ENCODE measurements at places on chromosomes 6 and 20. TPM values are rescaled to one million over a fixed set of nuclear protein-coding genes. Genes with fewer than 3 reads are reported as not detected.

- peaks cover 5% of the 10 kb centered on the region for H3K4me1 ChIP-seq
- H3K27ac ChIP-seq, result no peak overlapping the region
- no peak for DNase-seq
- no peak overlapping the region for H3K4me3 ChIP-seq
These were observed 96.0 kb upstream of the MAP3K4 start for GRCh38 chr6:160895562-160895961.

Gene POU5F1
- total RNA-seq, result 17.2 TPM

- no peak for DNase-seq
- H3K27ac ChIP-seq, result no peak overlapping the region
- H3K27me3 ChIP-seq, result no peaks in the 10 kb centered on the region
These were observed 73.1 kb downstream of the AGPAT4 start for GRCh38 chr6:161200610-161201370.

GRCh38 chr6:132166526-132167051, 215.4 kb upstream of the CCN2 start:
- no peaks in the 10 kb centered on the region for H3K27me3 ChIP-seq
- no peak overlapping the region for H3K27ac ChIP-seq
- DNase-seq, result no peak
- H3K36me3 ChIP-seq, result no peaks in the 10 kb centered on the region

Gene PGBD1
- total RNA-seq, result 13.6 TPM

Gene DHX16
- total RNA-seq, result 17.6 TPM

Gene FAM209B
- not detected for total RNA-seq

DNA sequence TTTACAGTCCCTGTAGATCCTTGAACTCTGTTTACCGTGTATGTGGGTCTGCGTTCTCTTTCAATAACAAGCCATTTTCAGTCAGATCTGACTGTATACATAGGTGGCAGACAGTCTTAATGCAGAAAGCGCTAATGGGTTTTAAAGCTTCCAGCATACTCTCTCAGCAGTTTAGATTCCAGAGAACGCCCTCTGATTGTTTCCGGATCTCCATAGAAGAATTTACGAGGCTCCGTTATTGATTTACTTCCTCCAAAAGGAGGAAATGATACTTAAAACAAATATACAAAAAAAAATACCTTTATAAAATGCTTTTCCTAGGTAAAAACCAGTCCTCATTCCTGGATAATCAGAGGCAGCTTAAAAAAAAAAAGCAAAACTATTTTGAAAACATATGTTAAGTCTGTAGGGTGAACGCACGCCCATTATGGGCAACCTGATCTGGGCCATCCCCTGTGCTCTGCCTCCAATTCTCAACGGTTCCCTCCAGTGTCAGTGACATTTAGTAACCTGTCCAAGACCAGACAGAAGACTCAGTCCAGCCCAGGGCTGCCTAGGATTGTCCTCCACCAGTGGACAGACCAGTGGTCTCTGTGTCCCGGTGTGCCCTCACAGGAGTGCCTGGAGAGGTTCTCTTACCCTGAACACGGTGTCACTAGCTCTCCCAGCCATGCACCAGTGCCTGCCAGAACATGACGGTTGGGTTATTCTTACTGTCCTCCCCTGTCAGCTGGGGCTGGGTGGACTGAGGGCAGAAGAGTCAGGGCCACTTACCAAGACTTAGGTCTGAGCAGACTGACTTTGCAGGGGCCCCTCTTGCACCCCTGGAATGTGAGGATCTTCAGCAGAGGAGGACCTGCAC, 217.3 kb downstream of the ARID1B start:
- H3K27me3 ChIP-seq, result no peaks in the 10 kb centered on the region
- H3K4me1 ChIP-seq, result peaks cover 11% of the 10 kb centered on the region
- H3K36me3 ChIP-seq, result no peaks in the 10 kb centered on the region
- H3K27ac ChIP-seq, result no peak overlapping the region
- DNase-seq, result no peak

- no peak for DNase-seq
- no peaks in the 10 kb centered on the region for H3K4me1 ChIP-seq
- no peaks in the 10 kb centered on the region for H3K36me3 ChIP-seq
- no peaks in the 10 kb centered on the region for H3K27me3 ChIP-seq
- no peak overlapping the region for H3K27ac ChIP-seq
- no peak overlapping the region for H3K4me3 ChIP-seq
These were observed 946.8 kb downstream of the GRIK2 start for GRCh38 chr6:102340311-102340710.

DNA sequence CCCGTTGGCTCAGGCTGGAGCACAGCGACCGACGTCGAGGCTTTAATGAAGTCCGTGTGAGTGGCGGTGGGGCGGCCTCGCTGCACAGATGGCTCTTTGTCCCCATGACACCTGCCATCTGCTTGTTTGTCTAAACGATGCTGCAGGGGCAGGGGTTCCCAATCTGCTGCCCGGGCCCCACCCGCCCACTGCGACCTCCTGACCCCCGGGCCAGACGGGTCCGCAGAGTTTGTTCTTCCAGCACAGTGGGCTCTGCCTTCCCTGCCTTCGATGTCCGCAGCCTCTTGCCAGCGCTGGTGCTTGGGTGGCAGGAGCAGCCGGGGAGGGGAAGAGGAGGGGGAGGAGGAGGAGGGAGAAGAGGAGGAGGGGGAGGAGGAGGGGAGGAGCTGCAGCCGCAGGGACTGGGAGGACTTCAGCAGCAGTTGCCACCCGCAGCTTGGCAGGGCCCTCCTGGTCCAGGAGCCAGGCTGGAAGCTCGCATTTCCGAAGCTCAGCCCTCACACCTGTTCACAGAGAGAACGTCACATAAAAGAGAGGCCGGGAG, 210.0 kb downstream of the DLL1 start:
- H3K4me1 ChIP-seq, result peaks cover 24% of the 10 kb centered on the region
- peak; percentile 84 for DNase-seq
- H3K27me3 ChIP-seq, result no peaks in the 10 kb centered on the region
- no peak overlapping the region for H3K4me3 ChIP-seq

GRCh38 chr20:4780245-4780644, 58.5 kb downstream of the PRND start:
- H3K4me3 ChIP-seq, result no peak overlapping the region
- H3K4me1 ChIP-seq, result no peaks in the 10 kb centered on the region
- no peaks in the 10 kb centered on the region for H3K27me3 ChIP-seq
- no peak for DNase-seq
- no peak overlapping the region for H3K27ac ChIP-seq

DNA sequence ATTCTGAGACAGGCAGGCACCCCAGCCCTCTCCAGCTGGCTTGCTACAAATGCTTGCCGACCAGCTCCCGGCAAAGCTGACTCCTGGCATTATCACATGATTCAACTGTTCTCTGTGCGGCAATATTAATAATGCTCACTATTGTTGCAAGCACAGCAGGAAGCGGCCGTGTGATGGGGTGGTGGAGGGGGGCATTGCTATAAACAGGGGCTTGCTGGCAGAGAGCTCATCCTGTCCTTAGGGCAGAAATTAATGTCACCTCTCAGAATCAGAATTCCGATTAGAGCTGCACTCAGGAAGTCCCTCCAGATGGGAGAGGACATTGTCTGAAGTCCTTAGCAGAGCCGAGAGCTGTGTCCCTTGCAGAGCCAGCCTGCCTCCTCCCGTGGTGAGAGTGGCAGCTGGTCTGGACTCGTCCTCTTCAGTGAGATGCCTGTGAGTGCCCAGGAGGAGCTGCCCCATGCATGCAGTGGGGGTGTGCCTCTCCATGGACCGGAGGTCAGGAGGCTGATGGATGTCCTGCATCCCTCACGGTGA, 162.5 kb downstream of the CDH4 start:
- H3K27me3 ChIP-seq, result no peaks in the 10 kb centered on the region
- DNase-seq, result no peak
- no peaks in the 10 kb centered on the region for H3K36me3 ChIP-seq

Gene HLA-DPA1
- total RNA-seq, result 1.5 TPM

DNA sequence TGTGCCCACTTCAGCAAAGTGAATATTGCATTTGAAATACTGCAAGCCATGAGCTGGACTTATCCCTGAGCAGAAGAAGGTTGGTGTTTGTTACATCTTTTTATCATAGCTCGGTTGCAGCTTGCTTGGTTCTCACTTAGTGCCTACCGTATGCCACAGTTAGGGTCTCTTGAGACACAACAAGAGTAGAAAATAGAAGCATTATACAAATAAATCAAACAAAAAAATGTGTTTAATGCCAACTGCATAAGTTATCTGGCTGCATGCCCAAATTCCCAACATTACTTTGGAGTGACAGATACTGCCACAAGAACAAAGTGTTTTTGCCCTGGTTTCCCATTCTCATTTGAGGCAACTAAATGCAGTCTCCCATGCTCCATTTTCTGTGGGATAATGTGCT, 53.9 kb upstream of the LAMP5 start:
- H3K4me3 ChIP-seq, result no peak overlapping the region
- no peak for DNase-seq
- no peaks in the 10 kb centered on the region for H3K27me3 ChIP-seq
- no peak overlapping the region for H3K27ac ChIP-seq
- H3K4me1 ChIP-seq, result no peaks in the 10 kb centered on the region
- H3K36me3 ChIP-seq, result no peaks in the 10 kb centered on the region

GRCh38 chr20:41004531-41005360, 23.9 kb upstream of the TOP1 start:
- no peak for DNase-seq
- no peak overlapping the region for H3K27ac ChIP-seq
- H3K4me1 ChIP-seq, result no peaks in the 10 kb centered on the region
- H3K36me3 ChIP-seq, result no peaks in the 10 kb centered on the region

DNA sequence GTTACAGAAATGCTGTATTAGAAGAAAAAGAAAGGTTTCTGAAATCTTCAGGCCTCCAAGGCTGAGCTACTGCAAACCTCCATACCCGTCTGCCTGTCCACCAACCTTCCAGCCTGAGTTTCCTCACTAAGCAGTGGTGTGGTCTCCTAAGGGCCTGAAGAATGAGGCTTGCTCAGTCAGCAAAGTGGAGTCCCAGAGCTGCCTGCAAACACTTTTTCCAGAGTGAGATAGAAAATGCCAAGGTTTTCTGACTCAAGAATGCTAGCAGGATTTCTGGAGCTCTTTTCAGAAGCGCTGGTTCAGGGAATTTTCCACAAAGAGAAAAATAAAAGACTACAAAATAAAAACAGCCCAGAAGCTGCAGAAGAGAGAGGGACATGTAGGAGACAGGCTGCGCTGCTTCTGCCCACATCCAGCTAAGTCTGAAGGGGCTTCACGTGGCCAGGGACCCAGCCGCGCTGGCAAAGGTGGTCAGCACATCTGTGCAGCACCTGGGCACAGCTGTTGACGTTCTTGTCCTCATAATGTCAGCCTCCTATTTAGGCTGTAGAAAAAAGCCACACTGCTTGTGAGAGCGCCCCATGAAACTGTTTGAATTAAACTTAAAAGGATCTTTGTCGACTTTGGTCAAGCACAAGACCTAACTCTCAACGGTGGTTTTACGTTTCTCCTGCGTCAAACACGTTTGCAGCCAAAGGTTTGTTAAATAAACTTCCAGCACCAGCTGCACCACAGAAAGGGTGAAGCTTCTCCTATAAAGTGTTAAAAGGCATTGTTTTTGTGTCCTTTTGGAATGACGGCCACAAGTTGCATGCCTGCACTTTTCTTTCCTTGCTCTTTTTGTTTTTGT, 209.0 kb downstream of the THBS2 start:
- DNase-seq, result no peak
- no peak overlapping the region for H3K27ac ChIP-seq
- H3K4me1 ChIP-seq, result no peaks in the 10 kb centered on the region
- H3K4me3 ChIP-seq, result no peak overlapping the region
- H3K27me3 ChIP-seq, result no peaks in the 10 kb centered on the region
- no peaks in the 10 kb centered on the region for H3K36me3 ChIP-seq

- no peak overlapping the region for H3K4me3 ChIP-seq
- DNase-seq, result peak; percentile 19
- H3K27me3 ChIP-seq, result no peaks in the 10 kb centered on the region
- peaks cover 5% of the 10 kb centered on the region for H3K4me1 ChIP-seq
- no peaks in the 10 kb centered on the region for H3K36me3 ChIP-seq
- H3K27ac ChIP-seq, result no peak overlapping the region
These were observed 37.4 kb upstream of the SLC9A8 start for GRCh38 chr20:49775229-49775693.

DNA sequence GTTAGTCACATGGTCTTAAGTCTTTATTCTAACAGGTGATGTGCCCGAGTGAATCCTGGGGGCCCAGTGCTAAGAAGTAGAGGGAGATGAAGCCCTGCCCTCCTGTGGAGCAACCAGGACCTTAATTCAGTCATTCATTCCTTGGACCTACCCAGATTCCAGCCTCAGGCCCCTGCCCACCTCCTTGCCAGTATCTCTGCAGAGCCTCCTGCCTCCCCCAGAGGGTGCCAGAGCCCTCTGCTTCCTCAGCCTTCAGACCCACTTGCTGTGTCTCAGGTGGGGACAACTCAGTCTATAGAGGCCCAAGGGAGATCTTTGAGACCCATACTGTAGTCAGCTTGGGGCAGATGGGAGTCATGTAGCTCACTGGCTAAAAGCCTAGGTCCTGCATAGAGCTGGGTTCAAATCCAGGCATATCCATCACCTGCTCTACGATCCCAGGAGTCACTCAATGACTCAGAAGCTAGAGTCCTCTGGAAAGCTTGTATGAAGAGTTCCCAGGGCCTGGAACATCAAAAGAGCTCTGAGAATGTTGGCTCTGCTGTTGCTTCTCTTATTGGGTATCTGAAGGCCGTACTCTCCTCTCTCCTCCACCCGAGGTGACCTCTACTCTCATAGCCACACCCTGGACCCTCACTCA, 3.9 kb upstream of the SIGLEC1 start:
- peak; percentile 76 for DNase-seq
- H3K4me1 ChIP-seq, result no peaks in the 10 kb centered on the region
- no peak overlapping the region for H3K27ac ChIP-seq
- H3K27me3 ChIP-seq, result no peaks in the 10 kb centered on the region
- H3K36me3 ChIP-seq, result no peaks in the 10 kb centered on the region
- H3K4me3 ChIP-seq, result no peak overlapping the region

GRCh38 chr6:157982102-157982562, 469 bp downstream of the SYNJ2 start:
- H3K36me3 ChIP-seq, result no peaks in the 10 kb centered on the region
- no peak overlapping the region for H3K27ac ChIP-seq
- peak; percentile 74 for DNase-seq

DNA sequence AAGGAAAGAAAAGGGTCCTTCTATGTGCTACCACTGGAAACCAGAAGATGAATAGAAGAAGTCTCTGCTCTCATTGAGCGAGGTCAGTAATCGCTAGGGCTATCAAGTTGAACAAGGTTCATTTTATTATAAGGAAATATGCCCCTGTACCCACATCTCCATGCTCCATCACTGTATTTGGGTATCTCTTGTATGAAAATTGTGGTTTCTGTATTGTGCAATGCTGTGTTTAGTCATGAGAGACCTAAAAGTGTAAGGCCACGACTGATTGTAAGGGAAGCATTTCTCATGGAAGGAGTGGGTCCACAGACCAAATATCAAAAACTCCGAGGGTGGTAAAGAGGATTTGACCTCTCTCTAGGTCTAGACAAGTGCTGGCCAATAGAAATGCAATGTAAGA, 3.6 kb upstream of the HS3ST5 start:
- H3K4me1 ChIP-seq, result peaks cover 7% of the 10 kb centered on the region
- H3K27ac ChIP-seq, result no peak overlapping the region
- H3K27me3 ChIP-seq, result peaks cover 4% of the 10 kb centered on the region
- no peak overlapping the region for H3K4me3 ChIP-seq
- no peaks in the 10 kb centered on the region for H3K36me3 ChIP-seq

- H3K27ac ChIP-seq, result no peak overlapping the region
- H3K4me3 ChIP-seq, result no peak overlapping the region
- H3K36me3 ChIP-seq, result no peaks in the 10 kb centered on the region
These were observed 87.1 kb upstream of the GJE1 start for GRCh38 chr6:142045380-142046278.
